Activated T-cell treated with anti-CD3 and anti-CD28 coated beads, Interleukin-2, amount 50 U/mL, for 72 hours (primary cell): ENCODE measurements at places on chromosomes 1 and 21. TPM values are rescaled to one million over a fixed set of nuclear protein-coding genes. Genes with fewer than 3 reads are reported as not detected.

- H3K36me3 ChIP-seq: no peaks in the 10 kb centered on the region
- no peaks in the 10 kb centered on the region for H3K27me3 ChIP-seq
- no peak overlapping the region for H3K4me3 ChIP-seq
- DNase-seq: no peak
Measured at GRCh38 chr21:43929217-43929971, 64.4 kb downstream of the AGPAT3 start.

- H3K27ac ChIP-seq: no peak overlapping the region
- H3K4me3 ChIP-seq: no peak overlapping the region
- no peak for DNase-seq
- H3K4me1 ChIP-seq: peaks cover 12% of the 10 kb centered on the region
- peaks cover 5% of the 10 kb centered on the region for H3K36me3 ChIP-seq
- peaks cover 52% of the 10 kb centered on the region for H3K27me3 ChIP-seq
Measured at GRCh38 chr1:15176120-15176519, 22.6 kb downstream of the TMEM51 start.

DNA sequence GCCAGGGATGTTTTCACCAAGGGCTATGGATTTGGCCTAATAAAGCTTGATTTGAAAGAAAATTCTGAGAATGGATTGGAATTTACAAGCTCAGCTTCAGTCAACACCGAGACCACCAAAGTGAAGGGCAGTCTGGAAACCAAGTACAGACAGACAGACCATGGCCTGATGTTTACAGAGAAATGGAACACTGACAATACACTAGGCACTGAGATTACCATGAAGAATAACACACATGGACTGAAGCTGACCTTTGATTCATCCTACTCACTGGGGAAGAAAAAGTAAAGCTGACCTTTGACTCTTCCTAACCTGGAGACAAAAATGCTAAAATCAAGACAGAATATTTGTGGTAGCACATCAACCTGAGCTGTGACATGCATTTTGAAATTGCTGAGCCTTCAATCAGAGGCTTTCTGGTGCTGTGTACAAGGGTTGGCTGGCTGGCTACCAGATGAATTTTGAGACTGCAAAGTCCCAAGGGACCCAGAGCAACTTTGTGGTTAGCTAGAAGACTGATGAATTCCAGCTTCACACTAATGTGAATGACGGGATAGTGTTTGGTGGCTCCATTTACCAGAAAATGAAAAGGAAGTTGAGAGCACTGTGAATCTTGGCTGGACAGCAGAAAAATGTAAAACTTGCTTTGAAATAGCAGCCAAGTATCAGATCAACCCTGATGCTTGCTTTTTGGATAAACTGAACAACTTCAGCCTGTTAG is 190.4 kb upstream of the KCTD3 start:
- no peak overlapping the region for H3K27ac ChIP-seq
- no peaks in the 10 kb centered on the region for H3K36me3 ChIP-seq
- H3K27me3 ChIP-seq: no peaks in the 10 kb centered on the region
- DNase-seq: no peak
- no peaks in the 10 kb centered on the region for H3K4me1 ChIP-seq

GRCh38 chr1:59223198-59223597 is 73.7 kb upstream of the FGGY start:
- no peaks in the 10 kb centered on the region for H3K4me1 ChIP-seq
- H3K27me3 ChIP-seq: no peaks in the 10 kb centered on the region
- H3K4me3 ChIP-seq: no peak overlapping the region
- H3K27ac ChIP-seq: no peak overlapping the region
- no peaks in the 10 kb centered on the region for H3K36me3 ChIP-seq
- DNase-seq: no peak

DNA sequence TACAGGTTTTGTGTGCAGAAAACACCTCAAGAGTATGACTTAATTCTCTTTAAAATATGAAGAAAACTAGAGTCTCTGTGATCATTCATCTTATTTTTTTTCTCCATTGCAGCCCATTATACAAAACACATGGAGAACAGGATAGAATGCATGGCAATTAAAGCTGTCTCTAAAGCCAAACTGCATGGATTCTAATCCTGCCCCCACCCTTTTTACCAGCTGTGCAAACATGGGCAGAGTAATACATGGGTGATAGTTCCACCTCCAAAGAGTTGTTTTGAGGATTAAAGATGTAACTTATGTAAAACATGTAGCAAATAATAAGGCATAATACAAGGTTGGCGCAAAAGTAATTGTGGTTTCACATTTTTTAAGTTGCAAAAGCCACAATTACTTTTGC is 114.4 kb downstream of the CLEC20A start:
- H3K4me1 ChIP-seq: no peaks in the 10 kb centered on the region
- DNase-seq: no peak
- no peak overlapping the region for H3K27ac ChIP-seq
- no peaks in the 10 kb centered on the region for H3K27me3 ChIP-seq
- H3K4me3 ChIP-seq: no peak overlapping the region
- no peaks in the 10 kb centered on the region for H3K36me3 ChIP-seq

DNA sequence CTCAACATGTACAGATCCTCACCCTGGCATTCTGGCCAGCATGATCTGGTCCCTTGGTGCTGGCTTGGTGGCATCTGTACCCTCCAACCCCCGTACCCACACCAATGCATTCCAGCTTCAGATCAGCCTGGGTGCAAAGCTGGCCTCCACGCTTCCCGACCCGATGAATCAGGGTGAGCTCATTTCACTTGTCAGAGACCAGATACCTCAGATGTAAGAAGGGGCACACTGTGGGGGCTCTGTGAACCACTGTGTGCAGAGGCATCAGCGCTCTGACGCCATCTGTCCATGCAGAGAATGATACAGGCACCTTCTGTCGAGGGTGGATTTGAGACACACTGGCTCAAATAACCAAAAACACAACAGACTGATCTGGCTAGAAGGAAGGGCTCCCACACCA is 76.6 kb downstream of the DMRTB1 start:
- DNase-seq: no peak
- H3K27ac ChIP-seq: no peak overlapping the region
- H3K27me3 ChIP-seq: peaks cover 4% of the 10 kb centered on the region
- H3K4me1 ChIP-seq: no peaks in the 10 kb centered on the region

DNA sequence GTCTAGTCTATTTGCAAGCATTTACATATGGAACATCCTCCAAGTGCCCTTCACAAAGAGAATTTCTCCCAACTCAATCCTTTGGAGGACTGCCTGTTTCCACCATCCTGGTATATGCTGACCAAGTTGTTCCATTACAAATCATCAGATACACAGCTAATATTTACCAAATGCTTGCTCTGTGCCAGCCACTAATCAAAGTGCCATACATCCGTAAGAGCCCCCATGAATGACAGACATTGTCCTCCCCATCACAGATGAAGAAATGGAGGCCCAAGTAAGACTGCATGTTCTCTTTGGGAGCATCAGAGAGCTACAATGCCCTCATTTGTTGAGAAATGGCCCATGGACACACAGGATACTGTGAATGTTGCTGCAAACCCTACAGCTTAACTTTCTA is 130.0 kb upstream of the BACE2 start:
- no peak overlapping the region for H3K4me3 ChIP-seq
- no peaks in the 10 kb centered on the region for H3K4me1 ChIP-seq
- H3K27me3 ChIP-seq: no peaks in the 10 kb centered on the region

GRCh38 chr1:72284348-72285073 is 2.2 kb upstream of the NEGR1 start:
- H3K27me3 ChIP-seq: peaks cover 31% of the 10 kb centered on the region
- H3K27ac ChIP-seq: no peak overlapping the region
- peaks cover 2% of the 10 kb centered on the region for H3K36me3 ChIP-seq
- H3K4me1 ChIP-seq: no peaks in the 10 kb centered on the region
- H3K4me3 ChIP-seq: no peak overlapping the region

- H3K27ac ChIP-seq: no peak overlapping the region
- H3K4me1 ChIP-seq: peaks cover 45% of the 10 kb centered on the region
- DNase-seq: no peak
Measured at GRCh38 chr21:33386222-33386784, 16.9 kb upstream of the IFNGR2 start.

- H3K4me3 ChIP-seq: no peak overlapping the region
- H3K27me3 ChIP-seq: peaks cover 11% of the 10 kb centered on the region
- H3K27ac ChIP-seq: no peak overlapping the region
- peaks cover 5% of the 10 kb centered on the region for H3K4me1 ChIP-seq
- DNase-seq: no peak
Measured at GRCh38 chr1:27015260-27015659, 2.6 kb upstream of the TENT5B start.

DNA sequence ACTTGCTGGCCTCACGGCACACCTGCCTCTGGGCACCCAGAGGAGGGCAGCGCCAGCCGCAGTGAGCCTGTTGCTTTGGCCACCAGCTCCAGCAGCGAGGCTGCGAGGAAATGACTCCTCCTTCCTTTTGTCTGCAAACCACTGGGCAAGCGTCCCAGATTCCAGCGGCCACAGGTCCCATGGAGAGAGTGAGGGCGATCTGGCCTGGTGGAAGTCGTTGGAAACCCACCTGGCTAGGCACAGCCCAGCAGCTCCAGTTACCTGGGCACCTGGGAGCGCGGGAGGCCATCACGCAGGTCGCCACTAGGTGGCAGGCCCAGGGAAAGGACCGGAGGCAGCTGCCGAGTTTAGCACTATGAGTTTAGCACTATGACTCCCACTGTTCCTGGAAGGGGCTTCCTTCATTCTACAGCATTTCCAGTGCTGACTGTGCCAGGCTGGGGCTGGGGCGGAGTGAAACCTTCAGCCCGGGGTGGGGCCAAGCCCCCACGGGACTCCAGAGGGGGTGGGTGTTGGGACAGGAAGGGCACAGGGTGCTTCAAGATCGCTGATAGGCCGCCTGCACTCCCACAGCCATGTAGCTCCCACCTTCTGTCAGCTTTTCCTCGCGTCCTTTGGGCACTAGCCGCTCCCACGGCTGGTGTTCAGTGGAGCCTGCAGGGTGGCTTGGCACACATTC is 1.1 kb upstream of the ESPN start:
- peak overlapping the region; percentile 79 for H3K4me3 ChIP-seq
- no peak overlapping the region for H3K27ac ChIP-seq
- H3K27me3 ChIP-seq: peaks cover 31% of the 10 kb centered on the region
- DNase-seq: peak; percentile 80
- no peaks in the 10 kb centered on the region for H3K36me3 ChIP-seq

The AMY1B gene
- not detected for total RNA-seq
